ENCODE measurements at places on chromosomes 3 and 15. TPM values are rescaled to one million over a fixed set of nuclear protein-coding genes. Genes with fewer than 3 reads are reported as not detected.

Gene CCR9
- not detected for total RNA-seq

Gene CMTM8
- total RNA-seq: 4.0 TPM

Gene MRPL47
- 75.5 TPM for total RNA-seq

DNA sequence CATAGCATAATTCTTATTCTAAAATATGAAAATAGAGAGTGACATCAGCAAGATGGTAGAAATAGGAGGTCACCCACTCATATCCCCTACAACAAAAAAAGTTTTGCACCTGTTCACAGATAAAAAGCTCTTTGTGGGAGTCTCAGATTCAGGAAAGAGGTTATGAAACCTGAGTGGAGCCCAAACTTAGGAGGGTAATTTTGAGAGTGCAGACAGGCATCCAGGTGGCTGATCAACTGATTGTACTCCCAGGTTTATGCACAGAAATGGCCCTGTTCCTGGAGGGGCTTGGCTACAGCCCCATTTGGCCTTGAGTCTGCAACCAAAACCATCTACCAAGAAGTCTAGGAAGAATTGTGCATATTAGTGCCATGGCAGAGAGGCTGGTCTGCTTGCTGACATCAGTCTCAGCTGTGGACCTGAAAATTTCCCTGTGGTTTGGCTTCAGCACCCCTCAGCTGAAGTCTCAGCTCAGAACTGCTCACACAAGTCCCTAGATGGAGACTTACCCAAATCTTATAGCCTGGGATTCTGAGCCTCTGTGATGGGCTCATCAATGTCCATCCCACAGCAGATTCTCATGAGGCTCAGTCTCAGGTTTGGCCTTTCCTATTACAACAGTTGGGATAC lies 291.6 kb downstream of the IL20RB start:
- no peak for DNase-seq

GRCh38 chr15:70362886-70363285 lies 265.2 kb upstream of the TLE3 start:
- peak; percentile 75 for DNase-seq

Gene OR5K2
- not detected for total RNA-seq

DNA sequence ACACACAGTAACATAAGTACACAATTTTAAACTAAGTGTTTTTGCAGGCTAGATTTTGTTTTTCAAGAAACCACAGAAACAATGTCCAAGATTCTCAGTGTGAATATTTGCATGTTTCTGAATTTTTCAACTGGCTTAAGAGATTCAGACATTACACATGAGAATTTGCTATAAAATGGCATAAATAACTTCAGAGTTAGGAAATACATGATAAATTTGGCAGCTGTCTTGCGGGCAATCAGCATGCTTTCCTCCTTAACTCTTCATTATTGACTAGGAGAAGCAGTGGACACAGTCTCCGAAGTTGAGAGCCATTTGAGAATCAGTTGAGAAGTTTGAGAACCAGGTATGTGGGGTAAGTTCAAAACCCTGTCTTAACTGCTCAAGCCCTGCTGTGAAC lies 625.6 kb upstream of the SGO1 start:
- no peak for DNase-seq

Gene ATXN7
- total RNA-seq: 21.5 TPM

DNA sequence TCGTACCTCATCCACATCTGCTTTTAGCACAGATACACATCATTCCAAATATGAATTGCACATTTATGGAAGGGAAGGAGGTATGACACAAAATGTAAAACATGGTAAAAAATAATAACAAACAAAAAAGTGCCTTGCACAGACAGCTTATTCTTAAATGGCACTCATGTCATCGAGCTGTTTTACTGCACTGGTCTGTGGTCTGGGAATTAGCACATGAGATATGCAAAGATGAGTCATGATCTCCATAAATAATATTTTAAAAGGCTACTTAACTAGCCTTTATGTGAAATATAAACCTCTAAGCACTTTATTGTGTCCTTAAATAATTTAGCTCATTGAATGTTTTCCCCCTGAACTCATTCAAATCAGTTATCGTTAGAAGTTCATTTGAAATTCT lies 142.2 kb upstream of the ZNF385D start:
- DNase-seq: no peak

GRCh38 chr3:50401978-50402595 lies 42.8 kb upstream of the TMEM115 start:
- DNase-seq: no peak

- DNase-seq: no peak
Measured at GRCh38 chr3:128394033-128394432, 72.7 kb downstream of the DNAJB8 start.

All from H9 (cell line).